NCI-H345 (cell line): ENCODE measurements at places on chromosomes 3 and 15.

DNA sequence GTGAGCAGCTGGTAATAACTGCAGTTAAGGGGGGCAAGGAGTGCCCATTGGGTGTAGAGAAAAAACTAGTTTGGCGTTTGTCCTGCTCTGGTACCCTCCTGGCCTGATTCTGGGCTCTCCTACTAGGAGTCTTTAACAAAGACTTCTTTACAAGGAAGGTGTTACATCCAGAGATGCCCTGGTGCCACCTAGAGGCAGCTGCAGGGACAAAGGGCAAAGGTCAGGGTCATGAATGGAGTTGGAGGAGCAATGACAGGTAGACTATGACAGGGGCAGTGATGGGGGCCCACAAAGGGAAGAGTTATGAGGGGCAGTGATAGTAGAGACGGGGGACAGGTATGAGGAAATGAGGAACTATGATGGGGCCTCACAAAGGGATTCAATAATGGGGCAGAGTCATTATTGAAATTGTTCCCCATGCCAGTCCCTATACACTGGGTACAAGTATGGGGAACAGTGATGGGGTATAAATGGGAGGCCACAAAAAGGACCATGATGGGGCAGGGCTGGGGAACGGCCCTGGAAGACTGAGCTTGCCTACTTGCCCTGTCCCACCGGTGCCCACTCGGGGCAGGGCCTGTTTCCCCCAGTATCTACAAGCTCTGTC lies 7.9 kb downstream of the CCDC71 start:
- no peak for DNase-seq

DNA sequence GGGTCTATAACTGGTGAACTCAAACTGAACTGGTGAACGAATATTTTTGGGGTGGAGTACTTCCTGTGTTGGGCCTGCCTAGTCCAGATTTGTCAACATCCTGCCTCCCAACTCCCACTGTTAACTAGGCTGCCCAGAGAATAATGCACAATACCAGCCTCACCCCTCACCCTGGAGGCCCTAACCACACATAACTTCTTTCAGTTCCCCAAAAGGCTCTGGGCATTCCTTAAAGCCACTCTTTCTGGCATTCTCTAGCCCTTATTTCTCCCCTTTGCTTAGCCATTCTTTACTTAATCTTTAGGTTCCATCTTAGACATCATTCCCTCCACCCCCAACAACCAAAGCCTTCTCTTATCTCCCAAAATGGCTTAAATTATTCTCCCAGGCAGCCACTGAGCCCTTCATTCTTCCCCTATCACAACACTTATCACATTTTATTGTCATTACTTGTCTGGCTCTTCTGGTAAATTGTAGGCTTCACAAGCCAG lies 9.1 kb upstream of the SEC11A start:
- DNase-seq, result no peak

- DNase-seq, result no peak
Measured at GRCh38 chr15:35320911-35321310, 225.1 kb downstream of the DPH6 start.

DNA sequence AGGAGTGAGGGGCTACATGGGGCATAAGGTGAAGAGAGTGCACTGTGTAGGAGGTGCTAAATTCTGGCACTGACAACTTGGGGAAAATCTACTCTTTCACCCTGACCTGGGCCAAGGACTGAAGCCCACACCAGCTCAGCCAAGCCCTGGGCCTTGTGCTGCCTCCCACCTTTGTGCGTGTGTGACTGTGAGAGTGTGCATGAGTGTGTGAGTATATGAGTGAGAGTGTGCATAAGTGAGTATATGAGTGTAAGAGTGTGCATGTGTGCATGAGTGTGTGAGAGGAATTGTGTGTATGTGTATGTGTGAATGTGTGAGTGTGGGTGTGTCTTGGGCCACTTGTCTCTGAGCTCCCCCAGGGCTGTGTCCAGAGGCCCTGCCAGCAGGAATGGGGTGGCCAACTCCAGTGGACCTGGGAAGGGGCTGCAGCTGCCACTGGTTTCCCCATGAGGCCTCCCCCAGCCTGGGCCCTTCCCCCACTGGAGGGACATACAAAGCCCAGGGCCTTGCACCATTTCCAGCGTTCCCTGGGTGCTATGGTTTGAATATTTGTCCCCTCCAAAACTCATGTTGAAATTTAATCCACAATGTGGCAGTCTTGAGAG lies 15.2 kb downstream of the C3orf22 start:
- DNase-seq, result no peak

GRCh38 chr3:139935016-139935865 lies at the start of gene CLSTN2:
Gene CLSTN2 (plus strand): TSS chr3:139935185.
- DNase-seq, result peak; percentile 54

DNA sequence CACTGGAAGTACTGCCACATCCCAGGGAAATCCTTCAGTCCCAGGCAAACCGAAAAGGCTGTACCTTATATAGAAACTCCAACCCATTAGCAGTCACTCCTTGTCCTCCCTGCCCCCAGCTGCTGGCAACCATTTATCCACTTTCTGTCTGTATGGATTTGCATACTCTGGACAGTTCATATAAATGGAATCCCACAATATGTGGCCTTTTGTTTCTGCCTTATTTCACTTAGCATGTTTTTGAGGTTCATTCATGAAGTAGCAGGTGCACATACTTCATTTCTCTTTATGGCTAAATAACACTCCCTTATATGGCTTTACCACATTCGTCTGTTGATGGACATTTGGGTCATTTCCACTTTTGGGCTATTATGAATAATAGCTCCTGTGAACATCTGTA lies 51.6 kb upstream of the CMTM8 start:
- DNase-seq, result no peak

- no peak for DNase-seq
Measured at GRCh38 chr3:151303751-151304150, 12.9 kb downstream of the GPR87 start.

DNA sequence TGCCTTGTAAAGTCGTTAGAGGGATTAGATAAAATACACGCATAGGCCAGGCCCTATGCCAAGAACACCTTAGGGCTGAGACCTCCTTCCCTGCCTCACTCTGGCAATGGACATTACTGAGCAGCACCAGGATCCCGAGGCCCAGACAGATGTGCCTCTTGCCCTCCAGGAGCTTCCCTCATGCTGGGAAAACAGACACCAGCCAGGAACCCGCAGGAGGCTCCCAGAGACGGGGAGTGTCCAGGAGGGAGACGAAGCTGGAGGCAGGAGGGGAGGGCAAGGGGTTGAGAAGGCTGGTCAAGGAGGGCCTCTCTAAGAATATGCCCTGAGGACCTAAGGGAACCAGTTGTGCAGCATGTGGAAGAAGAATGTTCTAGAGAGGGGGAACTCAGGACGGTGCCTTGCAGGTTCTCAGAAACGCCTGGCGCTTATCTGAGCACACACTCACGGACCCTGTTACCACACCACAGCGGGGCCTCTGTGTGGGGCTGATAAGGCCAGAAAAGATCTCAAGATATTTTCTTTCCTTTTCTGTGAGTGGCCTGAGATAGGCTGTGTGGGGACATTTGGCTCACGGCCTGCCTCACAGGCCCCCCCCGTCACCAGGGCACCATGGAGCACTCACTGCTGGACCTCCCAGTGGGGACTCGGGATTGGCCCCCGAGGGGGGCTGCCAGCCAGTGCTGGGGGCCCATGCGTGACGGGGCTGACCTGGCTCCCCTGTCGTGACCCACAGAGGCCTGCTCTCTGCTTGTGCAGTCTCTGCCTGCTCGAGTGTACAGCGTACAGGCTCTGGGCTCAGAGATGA lies 22.0 kb upstream of the CYP11A1 start:
- DNase-seq, result no peak

DNA sequence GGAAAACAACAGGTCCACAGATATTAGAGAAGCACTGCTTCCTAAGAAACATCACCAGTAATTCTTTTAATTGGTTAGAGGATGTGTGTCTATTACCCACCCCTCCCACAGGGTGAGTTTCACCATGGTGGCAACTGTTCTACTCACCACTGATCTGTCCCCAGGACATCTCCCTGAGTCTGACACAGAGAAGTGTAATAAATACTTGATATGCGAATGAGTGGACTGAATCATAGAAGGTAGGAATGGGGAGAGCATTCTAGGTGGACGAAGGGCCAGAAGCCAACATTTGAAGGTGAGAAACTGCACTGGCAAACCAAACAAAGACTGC lies 452.7 kb upstream of the PROK2 start:
- no peak for DNase-seq

- no peak for DNase-seq
Measured at GRCh38 chr15:80803580-80804525, 24.7 kb downstream of the CEMIP start.

DNA sequence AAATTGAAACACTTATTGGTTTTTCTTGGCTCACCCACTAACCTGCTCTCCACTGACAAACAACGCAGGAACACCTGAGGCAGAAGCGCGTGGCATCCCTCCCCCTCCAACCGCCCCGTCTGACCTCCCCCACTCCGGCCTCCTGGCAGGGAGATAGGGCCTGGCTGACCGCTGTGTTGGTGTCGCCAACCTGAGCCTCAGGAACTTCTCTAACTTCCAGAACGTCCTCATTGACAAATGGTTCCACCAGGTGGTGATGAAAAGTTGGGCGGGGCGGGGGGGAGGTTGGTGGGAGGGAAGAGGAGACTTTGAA lies 22.8 kb downstream of the IL17RD start:
- no peak for DNase-seq

DNA sequence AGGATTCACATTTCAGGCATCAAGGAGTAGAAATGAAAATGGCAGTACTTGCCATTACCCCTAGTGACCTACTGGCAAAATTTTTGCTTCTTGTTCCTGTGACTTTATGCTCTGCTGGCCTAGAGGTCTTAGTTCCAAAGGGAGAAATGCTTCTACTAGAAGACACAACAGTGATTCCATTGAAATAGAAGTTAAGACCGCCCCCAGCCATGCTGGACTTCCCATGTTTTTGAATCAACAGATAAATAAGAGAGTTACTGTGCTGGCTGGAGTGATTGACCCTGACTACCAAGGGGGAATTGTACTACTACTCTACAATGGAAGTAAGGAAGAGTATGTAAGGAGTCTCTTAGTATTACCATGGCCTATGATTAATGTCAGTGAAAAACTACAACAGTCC lies 196.2 kb upstream of the AZI2 start:
- DNase-seq, result no peak

DNA sequence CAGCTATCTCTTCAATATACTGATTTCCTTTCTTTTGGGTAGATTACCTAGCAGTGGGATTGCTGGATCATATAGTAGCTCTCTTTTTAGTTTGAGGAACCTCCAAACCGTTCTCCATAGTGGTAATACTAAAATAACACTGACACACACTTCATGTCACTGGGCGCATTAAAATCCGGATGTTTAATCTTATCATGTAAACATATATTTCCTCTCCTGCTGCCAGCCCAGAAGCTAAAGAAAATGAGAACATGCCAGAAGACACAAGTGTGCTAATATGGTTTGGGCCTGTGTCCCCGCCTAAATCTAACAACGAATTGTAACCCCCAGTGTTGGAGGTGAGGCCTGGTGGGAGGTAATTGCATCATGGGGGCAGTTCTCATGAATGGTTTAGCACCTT lies 23.6 kb upstream of the KCNMB2 start:
- DNase-seq, result no peak

GRCh38 chr3:178584722-178585380 lies 48.6 kb downstream of the KCNMB2 start:
- peak; percentile 39 for DNase-seq

DNA sequence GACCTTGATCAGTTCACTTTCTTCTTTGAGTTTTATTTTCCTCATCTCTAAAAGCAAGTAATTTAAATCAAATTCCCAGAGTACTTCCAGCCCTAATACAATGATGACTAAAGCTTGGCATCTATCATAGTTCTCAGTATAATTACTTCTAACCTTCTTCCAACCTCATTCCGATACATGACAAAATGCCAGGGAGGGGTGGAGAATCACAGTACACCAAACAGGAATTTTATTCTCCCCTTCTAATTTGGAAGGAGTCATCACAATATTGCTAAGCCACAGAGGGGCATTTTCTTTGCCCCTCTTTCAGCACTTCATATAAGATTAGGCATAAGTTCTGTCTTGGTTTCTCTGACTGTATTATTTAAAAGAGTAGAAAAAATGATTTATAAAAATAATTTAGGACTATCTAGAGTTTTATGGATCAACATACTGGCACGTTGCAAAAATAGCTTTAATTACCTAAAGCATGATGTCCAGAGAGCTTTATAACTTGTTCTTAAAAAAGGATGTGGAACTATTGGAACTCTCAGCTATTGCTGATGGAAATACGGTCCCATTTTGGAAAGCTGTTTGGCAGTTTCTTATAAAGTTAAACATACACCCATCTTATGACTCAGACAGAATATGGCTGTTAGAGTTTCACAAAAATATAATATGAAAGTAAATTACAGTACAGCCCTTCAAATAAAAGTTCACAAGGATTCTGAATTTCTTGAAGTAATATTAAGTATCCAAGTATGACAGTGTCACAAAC lies 86.9 kb upstream of the UBE2E2 start:
- no peak for DNase-seq

DNA sequence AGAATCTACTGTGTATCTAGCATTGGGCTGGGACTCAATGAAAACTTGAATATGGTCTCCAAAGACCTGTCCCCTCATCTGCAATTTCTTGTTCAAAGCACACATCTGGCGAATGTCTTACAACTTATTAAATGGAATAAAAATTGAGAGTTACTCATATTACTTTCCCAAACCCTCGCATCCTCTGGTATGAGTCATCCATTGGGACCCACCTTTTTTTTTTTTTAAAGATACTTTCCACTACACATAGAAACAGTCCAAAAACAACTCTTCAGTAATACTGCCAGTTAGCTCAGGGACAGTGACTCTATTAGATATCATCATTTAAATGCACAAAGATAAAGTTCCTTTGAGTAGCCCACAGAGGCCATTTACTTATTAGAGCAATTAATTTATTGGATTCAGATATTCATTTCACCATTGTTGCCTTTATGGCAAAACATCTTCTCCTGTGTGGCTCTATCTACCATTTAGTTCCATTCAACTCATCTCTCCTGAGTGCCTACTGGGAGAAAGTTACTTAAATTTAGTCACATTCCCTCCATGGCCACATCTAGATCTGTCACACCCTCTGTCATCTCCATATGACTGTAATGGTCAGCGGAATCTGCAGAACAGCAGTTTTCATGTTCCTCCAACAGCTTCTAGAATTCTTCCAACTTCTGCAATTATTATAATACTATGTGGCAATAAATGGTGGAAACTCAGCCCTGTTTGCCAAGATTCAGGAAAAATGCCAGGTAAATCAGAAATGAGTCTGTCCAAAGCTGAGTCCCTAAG lies 77.9 kb upstream of the ARHGEF3 start:
- no peak for DNase-seq

- DNase-seq, result no peak
Measured at GRCh38 chr15:66625974-66626373, 60.2 kb upstream of the LCTL start.

DNA sequence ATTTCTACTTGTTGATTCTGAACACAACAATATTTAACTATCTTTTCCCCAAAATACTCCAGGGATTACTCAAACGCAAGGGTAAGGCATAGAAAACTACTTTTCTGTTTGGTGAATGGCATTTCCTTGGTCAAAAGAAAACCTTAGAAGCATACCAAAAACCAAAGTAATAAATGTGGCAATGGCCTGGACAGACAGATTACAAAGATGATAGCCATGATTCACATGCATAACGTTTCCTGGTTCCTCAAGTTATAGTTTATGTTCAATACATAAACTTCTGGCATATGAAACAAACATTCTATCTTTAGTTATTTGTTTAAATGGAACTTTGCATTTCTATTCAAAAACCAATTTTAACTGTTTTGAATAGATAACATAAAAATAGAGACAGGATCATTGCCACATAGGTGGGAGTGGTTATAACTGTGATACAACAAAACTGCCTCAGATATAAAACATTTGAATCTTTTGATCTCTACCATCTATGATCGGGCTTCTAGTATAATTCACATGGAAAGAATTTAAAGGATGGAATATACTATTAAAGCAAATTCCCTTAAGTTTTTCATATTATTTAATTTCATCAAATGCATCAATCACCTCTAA lies 32.1 kb downstream of the FOXP1 start:
- DNase-seq, result no peak
